ENCODE measurements at places on chromosomes 12 and 14.

GRCh38 chr14:36750244-36750643 lies 88.6 kb downstream of the PAX9 start:
- DNase-seq, result no peak

GRCh38 chr14:69092840-69093422 lies 60.0 kb downstream of the DCAF5 start:
- DNase-seq, result no peak

- no peak for DNase-seq
Observed at GRCh38 chr12:32859389-32859788, 37.2 kb downstream of the PKP2 start.

DNA sequence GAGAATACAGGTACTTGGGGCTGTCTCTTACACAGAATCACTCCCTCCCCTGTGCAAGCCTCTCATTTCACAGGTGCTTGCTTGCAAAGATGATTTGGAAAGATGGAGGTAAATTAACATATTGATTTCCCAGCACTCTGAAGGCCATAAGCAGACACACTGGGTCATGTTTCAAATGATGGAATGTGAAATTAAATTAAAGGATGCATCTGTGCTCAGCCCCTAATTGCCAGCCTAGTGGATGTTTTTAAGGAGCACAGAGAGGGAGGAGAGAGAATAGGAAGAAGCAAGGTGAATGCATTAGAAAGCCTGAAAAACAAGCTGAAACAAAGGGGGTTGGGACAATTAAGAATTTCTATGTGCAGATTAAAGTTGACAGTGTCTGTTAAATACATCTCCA lies 96.1 kb upstream of the GRIP1 start:
- DNase-seq, result no peak

GRCh38 chr14:29712601-29713000 lies 215.0 kb downstream of the PRKD1 start:
- DNase-seq, result no peak

GRCh38 chr14:68305738-68306137 lies 486.2 kb downstream of the RAD51B start:
- no peak for DNase-seq

DNA sequence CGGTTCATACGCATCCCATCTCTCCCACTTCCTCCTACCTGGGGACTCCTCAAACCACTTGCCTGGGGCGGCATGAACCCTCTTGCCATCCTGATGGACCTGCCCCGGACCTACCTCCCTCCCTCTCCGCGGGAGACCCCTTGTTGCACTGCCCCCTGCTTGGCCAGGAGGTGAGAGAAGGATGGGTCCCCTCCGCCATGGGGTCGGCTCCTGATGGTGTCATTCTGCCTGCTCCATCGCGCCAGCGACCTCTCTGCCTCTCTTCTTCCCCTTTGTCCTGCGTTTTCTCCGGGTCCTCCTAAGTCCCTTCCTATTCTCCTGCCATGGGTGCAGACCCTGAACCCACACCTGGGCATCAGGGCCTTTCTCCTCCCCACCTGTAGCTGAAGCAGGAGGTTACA lies 3.6 kb downstream of the WNT1 start:
- no peak for DNase-seq

GRCh38 chr14:70881549-70882177 lies 25.6 kb upstream of the PCNX1 start:
- no peak for DNase-seq

- DNase-seq, result peak; percentile 34
Observed at GRCh38 chr12:11877869-11878780, 192.6 kb upstream of the BCL2L14 start.

All from AG09309 (cell line).